ENCODE measurements at places on chromosomes 2 and 18.

DNA sequence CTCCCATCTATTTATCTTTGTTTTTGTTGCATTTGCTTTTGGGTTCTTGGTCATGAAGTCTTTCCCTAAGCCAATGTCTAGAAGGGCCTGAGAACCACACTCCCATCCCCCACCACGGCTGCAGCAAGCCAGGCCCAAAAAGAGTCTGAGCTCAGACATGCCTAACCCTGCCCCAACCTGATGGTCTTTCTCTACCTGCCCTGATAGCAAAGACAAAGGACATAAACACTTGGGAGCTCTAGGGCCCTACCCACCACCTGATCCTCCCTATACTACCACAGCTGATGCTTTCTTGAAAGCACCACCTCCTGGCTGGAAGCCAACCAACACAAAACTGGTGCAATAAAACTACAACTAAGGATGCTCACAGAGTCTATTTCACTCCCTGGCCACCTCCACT, 233.4 kb downstream of the WDR7 start:
- DNase-seq = no peak

DNA sequence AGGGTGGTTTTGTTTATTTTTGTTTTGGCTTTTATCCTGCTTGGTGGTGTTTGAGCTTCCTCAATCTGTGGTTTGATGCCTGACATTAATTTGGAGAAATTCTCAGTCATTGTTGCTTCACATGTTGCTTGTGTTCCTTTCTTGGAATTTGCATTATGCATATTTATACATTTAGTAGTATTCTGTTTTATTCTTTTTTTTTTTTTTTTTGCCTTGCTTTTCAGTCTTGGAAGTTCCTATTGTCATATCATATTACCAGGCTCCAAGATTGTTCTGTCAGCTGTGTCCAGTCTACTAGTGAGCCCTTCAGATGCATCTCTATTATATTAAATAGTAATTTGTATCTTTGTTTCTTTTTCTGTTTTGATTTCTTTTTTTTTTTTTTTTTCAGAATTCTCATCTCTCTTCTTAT, 77.0 kb downstream of the EPC2 start:
- peak; percentile 18 for DNase-seq

DNA sequence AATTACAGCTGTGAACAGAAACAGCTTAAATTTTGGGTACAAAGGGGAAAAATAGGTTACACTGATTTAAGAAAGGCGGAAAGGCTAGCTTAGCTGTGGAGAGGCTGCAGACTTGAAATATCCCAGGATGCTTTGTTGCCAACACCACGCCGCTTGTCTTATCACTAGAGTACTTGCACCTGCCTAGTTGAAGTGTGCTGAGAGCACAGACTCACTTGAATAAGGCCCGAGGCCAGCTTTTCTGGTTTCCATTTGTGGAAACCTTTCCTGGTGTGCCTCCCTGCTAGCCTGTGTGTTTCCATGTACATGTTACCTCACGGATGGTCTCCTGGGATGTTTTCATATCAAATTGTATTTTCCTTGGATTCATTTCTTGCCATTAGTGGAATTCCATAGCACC, 3.2 kb downstream of the CABLES1 start:
- no peak for DNase-seq

- no peak for DNase-seq
These were observed 32.0 kb upstream of the CYTIP start for GRCh38 chr2:157475722-157476390.

- no peak for DNase-seq
These were observed 29.9 kb upstream of the FBLN7 start for GRCh38 chr2:112108178-112108832.

DNA sequence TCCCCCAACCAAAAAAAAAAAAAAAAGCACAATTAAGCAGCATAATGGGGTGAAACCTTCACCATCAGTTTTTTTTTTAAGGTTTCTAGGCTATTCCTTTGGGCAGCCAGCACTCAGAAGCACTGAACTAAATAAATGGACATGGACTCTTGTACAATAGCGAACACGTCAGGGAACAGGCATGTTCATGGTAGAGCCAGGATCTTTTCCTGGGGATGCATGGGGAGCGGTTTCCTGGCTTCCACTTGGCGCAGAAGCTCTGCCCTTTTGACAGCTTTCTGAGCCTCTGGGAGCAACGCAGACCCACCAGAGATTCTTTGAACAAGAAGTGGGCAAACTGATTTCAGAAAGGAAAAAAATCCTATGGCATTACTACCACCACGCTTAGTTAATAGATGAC, 35.0 kb downstream of the ALPK2 start:
- DNase-seq = no peak

DNA sequence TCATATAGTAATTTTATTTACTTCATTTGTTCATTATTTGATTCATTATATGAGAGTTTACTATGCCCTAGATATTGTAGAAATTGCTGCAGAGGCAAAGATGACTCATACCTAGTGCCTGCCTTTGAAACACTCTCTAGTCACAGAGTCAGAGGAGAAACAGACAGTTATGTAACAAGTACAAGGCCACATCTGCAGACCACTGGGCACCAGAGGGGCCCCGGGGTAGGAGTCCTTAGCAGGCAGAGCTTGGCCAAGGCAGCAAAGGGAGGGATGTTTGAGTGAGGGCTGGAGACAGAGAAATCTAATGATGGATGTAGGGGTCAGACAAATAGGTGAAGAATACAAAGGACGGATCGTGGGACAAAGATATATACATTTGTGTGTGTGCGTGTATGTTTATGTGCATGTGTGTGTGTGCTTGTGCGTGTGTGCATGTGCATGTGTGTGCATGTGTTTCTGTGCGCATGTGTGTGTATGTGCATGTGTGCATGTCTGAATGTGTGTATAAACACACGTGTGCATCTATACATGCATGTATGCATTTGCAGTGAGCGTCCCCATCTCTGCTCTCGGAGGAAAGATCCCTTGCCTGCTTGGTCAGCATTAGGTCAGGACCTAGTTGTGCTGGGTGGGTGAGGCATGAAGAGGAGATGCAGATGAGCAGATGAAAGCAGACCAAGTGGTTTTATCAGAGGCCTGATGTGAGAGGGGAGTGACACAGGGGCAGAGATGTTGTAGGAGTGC, 170.6 kb upstream of the MYT1L start:
- no peak for DNase-seq

GRCh38 chr2:160952464-160953254, 207.6 kb upstream of the TANK start:
- DNase-seq = no peak

DNA sequence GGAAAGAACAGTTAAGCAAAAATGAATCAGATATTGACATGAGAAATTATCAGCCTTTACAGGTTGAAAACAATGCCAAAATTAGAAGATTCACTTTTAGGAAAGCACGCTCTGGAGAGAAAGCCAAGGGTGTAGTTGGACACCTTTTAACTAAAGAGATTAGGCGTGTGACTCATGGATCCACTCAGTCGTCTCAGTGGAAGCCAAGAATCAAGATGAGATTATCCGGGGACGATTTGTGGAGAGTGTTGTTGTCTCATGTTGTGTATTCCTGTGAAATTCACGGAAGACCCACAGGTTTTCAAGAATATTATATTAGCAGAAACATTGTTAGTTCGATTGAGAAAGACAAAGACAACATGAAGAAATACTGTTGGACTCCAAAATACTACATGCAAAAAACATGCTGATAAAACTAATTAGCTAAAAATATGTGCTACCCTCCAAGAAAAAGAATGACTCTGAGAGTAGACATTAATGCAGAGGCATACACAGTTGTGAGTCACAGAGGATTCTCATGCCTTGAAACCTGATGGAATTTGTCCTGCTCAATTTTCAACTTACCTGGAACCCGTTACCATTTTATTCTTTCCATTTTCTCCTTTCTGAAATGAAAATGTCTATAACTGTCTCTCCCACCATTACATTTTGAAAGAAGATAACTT, 192.1 kb upstream of the RND3 start:
- DNase-seq = no peak

DNA sequence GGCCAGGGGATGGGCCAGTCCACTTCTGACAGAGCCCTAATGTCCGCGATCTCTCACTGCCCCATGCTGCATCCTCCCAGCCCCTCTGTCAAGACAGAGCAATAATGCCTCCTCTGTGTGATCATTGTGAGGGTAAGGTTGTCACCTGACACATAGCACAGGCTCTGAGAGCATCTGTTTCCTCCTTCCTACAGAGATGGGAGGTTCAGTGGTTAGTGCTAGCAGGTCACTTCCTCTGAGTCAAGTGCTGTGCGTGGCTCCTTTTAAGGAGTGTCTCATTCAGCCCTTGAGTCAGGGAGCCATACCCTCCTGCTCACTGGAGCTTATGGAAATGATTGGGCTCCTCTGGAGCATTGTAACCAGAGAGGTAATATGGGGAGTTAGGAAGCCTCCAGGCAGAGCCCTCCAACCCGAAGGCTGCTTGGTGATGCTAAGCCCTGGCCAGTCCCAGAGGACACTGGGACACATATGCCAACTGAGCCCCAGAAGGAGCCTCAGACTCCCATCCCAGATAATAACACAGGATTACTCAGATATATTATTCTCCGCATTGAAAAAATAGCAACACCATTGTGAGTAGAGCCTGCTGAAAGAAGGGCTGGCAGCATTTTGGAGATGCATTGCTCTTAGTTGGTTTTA, 189.0 kb downstream of the GALNT1 start:
- DNase-seq = no peak

GRCh38 chr18:64037812-64038414, 68.0 kb downstream of the SERPINB8 start:
- peak; percentile 12 for DNase-seq

DNA sequence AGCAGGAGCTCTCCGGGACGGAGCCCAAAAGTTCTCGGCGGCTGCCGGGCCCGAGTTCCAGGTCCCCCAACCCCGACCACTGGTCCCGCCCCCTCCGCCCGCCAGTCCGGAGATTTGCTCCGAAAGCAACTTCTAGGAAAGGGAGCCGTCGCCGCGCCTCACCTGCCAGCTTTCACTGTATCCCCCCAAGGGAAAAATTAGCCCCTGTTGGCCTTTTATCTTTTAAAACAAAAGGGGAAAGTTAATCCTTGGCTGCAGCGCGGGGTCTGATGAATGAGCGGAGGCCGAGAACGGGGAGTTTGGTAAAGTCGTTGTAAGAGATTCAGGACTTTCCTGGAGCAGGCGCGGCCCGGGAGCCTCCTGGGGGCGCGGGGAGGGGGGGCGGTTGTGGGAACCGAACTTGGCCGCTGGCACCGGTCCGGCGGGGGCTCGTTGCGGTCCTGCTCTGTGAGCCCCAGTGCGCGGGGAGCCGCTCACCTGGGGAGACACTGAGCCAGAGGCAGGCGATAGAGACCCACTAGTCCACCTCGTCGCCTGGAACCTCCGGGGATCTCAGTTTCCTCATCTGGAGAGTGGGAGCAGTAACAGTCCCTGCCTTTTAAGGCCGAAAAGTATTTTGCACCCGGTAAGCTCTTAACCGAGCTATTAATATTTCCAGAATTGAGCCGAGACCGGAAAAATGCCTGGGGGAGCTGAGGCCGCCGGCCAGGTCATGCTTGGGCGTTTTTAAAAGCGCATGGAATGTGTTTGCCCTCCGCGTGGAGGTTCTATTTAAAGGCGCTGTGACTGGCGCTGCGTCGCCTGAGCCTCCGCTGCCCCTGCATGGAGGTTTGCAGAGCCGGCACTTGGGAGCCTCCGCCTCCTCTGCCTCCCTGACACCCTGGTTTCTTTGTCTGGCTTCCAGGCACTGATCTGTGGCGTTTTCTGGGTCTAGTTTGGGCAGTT, 1.1 kb downstream of the EFHD1 start:
- no peak for DNase-seq

GRCh38 chr2:196233021-196233804, 61.8 kb upstream of the STK17B start:
- no peak for DNase-seq

DNA sequence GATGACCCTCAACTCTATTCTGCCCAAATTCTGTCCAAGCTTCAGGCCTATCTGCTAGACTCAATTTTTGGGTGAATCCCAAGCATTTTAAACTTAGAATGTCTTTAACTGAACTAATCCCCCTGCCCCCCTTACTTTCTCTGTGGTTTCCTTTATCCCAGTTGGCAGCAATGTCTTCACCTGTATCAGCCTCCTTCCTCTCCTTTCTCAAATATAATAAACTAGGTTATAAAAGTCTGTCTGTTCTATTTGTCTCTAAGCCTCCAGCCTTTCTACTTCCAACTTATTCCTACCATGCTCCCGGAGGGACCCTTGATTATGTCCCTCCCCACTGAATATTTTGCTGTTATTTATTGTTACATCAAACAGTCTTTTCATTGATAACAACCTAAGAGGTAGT, 375.5 kb upstream of the TRIB2 start:
- no peak for DNase-seq

DNA sequence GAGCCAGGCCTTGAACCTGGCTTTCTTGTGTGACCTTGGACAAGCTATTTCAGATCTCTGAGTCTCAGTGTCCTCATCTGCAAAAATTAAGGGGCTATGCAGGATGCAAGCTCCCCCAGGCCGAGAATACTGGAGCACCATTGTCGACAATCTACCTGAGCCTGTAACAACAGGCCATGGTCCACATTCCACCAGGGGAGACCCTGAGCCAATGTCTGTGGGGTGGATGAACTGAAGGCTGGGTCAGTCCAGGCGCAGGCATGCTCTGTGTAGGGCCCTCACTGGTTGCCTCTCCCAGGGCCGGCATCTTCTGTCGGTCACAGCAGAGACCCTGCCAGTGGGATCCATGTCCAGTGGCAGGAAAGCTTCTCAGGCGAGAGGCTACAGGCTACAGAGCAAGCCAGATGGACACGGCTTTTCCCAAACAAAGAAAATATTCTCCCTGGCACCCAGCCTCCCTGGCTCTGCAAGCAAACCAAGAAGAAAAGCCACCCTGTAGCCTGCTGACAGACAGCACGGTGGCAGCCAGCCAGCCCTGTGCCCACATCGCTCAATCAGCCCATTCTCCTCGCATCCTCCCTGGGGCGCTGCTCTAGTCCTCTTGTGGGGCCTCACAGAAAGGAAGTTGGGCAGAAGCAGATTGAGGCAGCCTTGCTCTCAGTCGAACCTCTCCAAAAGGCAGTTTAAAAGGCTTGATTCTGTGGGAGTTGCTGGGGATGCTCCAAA, 48.7 kb upstream of the FZD7 start:
- DNase-seq = no peak

DNA sequence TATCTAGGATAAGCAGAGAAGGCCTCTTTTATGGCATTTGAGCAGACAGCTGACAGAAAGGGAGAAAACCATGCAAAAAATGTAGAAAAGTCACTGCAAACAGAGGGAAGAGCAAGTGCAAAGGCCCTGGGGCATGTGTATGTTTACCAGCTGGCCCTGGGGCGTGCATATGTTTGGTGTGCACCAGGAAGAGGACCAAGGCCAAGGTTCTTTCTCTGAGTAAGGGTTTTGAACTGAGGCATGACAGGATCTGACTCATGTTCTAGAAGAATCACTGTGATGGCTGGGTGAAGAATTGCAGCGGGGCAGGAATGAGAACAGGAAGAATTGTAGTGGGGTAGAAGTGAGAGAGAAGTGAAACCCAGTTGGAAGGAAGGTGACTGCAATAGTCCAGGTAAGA, 69.6 kb downstream of the STEAP3 start:
- no peak for DNase-seq

DNA sequence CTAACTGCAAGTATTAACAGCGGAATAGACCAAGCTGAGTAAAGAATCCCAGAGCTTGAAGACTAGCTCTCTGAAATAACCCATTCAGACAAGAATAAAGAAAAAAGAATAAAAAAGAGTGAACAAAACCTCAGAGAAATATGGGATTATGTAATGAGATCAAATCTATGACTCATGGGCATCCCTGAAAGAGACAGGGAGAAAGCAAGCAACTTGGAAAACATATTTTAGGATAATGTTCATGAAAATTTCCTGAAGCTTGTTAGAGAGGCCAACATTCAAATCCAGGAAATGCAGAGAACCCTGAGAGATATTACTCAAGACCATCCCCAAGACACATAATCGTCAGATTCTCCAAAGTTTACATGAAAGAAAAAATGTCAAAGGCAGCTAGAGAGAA, 17.3 kb downstream of the PFN4 start:
- DNase-seq = no peak

- no peak for DNase-seq
These were observed 141.2 kb downstream of the TRIB2 start for GRCh38 chr2:12857891-12858290.
